ENCODE measurements at places on chromosomes 2 and 18.

- no peak for DNase-seq
These were observed 20.0 kb downstream of the KCNF1 start for GRCh38 chr2:10931710-10932255.

- no peak for DNase-seq
These were observed 42.6 kb downstream of the TTR start for GRCh38 chr18:31634331-31634713.

DNA sequence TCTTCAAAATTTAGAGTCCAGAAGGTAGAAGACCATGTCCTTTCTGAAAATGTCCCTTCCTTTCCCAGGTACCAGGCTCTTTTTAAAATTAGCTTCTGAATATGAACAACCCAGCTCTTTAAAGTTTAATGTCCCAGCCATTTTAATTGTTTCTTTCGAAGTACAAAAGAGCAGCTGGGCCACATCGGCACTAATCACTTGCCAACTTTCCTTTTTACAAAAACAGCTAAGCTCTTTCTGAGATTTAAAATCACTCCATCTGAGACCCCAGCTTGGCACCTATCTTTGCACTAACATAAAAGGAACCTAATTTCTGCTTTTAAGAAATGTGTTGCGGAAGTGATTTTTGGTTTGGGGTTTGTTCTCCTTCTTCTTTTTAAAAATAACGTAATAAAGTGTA lies 2.6 kb downstream of the BOD1L2 start:
- DNase-seq = no peak

DNA sequence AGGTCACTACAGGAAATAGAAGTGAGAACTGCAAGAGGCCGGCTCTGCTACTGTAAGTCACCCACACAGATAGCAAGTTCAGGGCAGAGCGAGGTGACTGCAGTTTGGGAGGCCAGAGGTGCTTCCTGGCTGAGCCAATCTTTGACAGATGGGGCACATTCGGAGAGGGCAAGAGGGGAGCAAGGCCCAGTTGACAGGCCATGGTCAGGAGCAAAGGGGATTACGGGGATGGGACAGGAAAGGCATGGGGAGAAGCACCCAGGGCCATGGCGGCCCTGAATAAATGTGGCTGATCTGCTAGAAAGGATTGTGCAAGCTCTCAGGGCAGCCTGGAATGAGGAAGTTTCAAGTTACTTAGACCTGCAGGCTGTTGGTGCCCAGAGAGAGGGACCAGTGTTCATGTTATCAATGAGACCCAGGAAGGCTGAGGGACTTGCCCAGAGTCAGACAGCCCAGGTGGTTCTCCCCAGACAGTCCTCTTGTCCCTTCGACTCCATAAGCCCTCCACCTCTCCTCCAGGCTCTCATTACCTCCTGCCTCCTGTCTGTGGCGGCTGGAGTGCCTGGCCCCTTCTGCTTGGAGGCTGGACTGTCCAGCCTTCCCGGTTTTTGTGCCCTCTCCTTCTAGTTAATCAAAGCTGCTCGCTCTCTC lies 123.3 kb downstream of the CTIF start:
- DNase-seq = no peak

- no peak for DNase-seq
These were observed 52.1 kb upstream of the CNGA3 start for GRCh38 chr2:98293931-98294687.

DNA sequence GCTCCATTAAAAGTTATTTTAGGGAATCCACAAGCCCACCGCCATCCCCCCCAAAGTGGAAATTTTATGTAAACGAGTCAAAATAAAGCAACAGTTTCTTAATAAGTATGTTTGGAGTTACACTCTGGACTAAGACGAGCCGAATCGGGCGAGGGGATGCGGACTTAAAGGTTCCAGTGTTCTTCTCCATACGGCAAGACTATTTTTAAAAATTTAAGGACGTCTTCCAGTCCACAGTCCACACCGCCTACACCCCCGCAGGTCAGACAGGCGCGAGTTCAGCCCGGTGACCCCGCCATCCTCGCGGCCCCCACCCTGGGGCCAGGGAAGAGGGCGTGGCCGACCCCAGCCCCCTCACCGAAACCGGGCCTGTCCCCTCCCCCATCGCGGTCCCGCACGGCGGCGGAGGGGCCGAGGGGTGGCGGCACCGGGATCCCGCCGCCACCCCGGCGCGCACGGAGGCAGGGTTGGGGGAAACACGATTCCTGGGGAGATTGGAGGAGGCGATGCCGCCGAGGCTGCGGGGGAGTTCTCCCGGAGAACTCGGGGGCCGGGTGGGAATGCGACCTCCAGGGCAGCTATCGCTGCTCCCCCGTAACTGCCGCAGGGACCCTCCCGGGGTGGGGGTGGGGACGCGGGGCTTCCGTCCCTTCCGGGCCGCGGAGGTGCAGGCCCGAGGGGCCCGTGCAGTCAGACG lies 24.5 kb upstream of the SMAD7 start:
- DNase-seq = no peak

GRCh38 chr18:3450799-3451182 lies 819 bp downstream of the TGIF1 start:
- DNase-seq = no peak

DNA sequence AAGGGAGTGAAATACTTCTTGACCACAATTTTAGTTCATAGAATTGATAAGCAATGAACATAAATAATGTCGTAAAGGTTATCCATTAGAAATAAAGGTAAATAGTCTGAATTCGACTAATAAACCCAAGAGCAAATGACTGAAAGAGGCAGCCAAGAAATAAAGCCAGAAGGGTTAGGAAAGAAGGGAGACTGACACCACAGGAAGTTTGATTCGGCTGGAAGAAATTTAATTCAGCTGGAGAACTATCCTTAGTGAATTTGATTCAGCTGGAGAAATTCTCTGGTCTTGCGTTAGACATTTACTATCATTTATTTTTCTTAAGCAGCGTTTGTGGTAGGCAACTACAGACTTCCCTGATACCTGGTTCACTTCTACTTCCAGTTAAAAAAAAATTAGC lies 429.6 kb downstream of the PID1 start:
- no peak for DNase-seq

- DNase-seq = no peak
These were observed 36.9 kb upstream of the TANC1 start for GRCh38 chr2:158931572-158931971.

DNA sequence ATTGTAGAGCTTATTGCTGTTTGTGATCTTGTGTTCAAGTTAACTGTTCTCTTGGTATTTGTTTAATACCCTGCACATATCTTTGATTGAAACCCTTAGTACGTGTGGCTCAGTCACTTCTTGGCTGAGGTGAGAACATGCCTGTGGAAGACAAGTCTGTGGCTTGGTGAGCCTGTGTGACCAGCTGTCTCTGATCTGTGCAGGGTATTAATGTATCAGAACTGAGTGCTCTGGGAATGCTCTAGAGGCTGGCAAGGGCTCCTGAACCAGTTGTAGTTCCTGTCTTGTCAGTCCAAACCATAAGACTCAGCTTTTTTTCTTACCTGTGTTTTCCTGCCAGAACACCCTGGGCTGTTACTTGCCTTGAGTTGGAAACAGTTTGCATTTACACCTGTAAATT lies 52.4 kb upstream of the EPHA4 start:
- no peak for DNase-seq
